ENCODE measurements at places on chromosomes 16 and 17.

DNA sequence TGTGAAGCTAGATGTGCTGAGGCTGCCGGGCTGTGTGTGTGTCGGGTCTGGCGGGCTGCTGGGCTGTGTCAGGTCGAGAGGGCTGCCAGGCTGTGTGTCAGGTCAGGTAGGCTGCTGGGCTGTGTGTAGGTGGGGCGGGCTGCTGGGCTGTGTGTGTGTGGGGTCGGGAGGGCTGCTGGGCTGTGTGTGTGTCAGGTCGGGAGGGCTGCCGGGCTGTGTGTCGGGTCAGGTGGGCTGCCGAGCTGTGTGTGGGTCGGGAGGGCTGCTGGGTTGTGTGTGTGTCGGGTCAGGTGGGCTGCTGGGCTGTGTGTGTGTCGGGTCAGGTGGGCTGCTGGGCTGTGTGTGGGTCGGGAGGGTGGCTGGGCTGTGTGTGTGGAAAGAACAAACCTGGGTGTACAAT is 8.6 kb downstream of the WDR45B start:
- no peak for DNase-seq

- peak; percentile 64 for DNase-seq
Measured at GRCh38 chr16:48613061-48613957, 3.3 kb upstream of the N4BP1 start.

- no peak for DNase-seq
Measured at GRCh38 chr17:10879190-10879836, 41.4 kb upstream of the PIRT start.

- no peak for DNase-seq
Measured at GRCh38 chr17:75856062-75856756, 1.1 kb upstream of the WBP2 start.

GRCh38 chr16:29313559-29314048 is 92.9 kb downstream of the NPIPB11 start:
- DNase-seq = no peak

GRCh38 chr16:1097800-1098199 is 1.8 kb upstream of the C1QTNF8 start:
- no peak for DNase-seq

- DNase-seq = peak; percentile 84
Measured at GRCh38 chr16:85086347-85087291, 25.7 kb downstream of the CIBAR2 start.

DNA sequence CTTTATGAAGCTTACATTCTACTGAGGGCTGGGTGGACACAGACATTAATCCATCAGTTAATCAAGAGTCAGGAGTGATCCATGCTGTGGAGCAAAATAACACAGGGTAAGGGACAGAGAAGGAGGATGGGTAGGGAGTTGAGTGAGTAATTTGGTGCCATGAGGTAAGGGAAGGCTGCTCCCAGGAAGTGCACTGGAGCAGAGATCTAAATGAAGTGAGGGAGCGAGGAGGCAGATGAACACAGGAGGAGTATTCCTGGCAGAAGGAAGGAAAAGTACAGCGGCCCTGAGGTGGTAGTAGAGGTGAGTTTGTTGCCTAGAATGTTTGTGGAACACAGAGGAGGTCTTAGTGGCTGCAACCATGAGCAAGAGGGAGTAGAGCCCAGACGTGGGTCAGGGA is 34.8 kb downstream of the ASIC2 start:
- DNase-seq = no peak

DNA sequence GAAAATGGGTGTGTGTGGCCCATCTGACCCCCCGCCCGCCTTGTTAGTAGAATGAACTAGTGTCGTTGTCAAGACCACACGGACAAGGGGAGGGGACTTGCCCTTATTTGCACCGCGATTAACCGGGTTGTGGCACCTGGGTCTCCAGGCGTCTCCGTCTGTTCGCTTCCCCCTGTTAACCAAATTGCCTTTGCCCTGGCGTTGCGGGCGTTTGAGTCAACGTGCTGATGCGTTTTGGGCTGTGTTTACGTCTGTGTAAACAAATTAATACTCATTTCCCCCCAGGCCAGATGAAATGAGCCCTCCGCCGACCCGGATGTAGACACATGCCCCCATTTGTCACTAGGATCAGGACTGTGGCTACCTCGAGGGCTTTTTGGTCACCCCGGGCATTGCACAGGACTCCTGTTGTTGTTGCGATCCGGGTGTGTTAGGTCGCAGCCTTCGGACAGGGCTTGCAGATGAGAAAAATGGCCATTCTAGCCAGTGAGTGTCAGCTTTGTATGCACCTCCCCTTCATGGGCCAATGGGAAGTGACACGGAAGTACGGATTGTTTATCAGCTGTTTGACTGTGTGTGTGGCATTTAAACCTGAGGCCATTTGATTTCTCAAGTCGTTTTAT is 906 bp downstream of the RBL2 start:
- peak; percentile 59 for DNase-seq

GRCh38 chr16:87016046-87017035 is 300.9 kb downstream of the C16orf95 start:
- DNase-seq = no peak

DNA sequence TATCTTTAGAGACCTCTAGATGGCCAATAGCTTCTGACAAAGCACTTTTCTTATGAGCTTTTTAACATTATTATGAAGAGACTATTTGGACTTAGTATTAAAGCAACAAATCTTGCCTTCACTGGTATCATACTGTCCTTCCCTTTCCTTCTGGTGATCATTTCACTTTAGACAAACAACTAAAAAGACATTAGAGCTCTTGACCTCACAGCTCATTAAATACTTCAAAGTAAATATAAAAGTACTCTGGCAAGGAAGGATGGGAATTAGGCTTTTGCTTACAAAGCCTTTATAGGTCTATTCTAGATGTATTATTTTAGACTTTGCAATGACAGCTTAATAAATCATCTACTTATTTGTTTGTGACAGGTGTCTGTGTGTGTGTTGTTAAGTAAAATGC is 11.1 kb downstream of the STXBP4 start:
- no peak for DNase-seq

All from stimulated activated CD4-positive, alpha-beta T cell treated with anti-CD3 and anti-CD28 coated beads, Interleukin-15, amount 100 ng/mL, for 24 hours (primary cell).